ENCODE measurements at places on chromosomes 7 and 10.

GRCh38 chr7:115838829-115839228 is 191.7 kb downstream of the TFEC start:
- DNase-seq = no peak

GRCh38 chr10:91642831-91643692 is 10.2 kb upstream of the PPP1R3C start:
- DNase-seq = no peak

DNA sequence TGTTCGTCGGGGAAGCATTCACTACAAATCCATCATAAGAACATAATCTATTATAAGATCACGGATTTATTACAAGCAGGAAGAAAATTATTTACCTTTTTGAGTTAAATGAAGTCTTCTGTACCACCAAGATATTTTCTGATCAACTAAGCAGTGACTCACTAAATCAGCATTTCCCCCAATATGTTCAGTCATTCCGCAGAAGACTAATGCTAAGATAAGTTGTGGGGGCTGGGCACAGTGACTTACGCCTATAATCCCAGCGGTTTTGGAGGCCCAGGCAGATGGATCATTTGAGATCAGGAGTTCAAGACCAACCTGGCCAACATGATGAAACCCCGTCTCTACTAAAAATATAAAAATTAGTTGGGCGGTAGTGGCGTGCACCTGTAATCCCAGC is 144.2 kb upstream of the EGR2 start:
- no peak for DNase-seq

DNA sequence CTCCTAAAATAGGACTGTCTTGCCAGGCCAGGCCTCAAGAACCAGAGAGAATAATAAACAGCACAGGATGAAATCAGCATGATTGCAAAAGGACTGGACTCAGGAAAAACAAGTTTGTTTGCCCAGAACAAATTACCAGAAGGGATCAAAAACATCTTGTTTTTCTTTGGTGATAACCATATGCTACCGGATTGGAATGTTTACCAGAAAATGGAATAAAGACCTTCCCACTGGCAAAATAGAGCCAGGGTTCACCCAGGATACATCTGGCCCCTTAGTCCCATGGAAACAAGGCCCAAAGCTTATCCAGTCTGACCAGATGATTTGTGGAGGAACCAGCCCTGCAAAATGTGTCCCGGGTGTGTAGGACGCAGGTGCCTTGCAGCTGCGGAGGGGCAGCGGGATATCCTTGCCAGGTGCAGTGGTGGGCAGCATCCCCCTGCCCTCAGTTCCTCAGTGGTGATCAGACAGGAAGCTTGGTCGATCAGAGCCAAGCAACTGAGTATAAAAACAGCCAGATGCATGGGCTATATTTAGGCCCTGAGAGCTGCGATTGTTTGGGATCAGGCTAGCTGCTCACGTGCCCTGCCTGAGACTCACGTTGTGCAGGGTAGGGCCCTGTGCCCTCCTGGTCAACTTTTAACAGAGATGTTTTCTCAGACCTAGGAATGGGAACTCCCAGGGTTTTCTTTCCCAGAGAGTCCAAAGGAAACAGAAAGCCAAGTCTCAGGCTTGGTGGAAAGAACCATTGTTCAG is 4.6 kb upstream of the ZNF22 start:
- no peak for DNase-seq

- DNase-seq = no peak
Measured at GRCh38 chr10:91758303-91759146, 39.7 kb upstream of the TNKS2 start.

DNA sequence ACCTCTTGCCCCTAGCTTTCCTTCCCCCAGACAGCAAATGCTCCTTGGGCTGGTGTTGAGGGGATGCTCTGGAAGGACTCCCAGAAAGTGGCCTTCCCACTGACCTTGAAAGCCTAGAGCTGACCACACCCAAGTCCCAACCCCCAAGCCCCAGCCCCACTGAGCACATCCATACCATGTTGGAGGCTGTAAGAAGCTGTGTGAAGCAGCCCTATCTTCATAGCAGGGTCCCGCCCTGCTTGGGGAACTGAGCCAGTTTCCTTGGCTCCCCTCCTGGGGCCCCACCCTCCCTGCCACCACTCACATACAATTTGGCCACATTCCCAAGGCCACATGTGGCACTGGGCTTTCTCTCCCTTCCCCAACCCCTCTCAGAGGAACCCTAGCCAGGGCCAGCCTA is 72.3 kb upstream of the CACUL1 start:
- no peak for DNase-seq

DNA sequence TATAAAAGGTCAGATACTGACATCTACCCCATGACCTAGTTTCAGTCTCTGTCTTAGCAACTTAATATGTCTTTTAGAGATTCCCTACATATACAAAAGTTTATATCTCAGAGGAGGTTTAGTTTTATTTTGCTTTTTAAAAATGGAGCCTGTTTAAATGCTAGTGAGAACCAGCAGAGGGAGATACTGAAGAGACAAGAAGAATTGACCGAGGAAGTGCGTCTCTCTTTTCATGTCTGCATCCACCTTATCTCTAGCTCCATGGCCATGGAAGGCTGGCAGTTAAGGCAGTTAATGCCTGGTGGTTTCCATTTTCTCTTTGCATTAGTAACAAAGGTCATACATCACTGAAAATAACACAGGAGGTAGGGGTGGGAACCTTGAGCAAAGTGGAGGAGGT is 10.7 kb downstream of the SUV39H2 start:
- DNase-seq = no peak

DNA sequence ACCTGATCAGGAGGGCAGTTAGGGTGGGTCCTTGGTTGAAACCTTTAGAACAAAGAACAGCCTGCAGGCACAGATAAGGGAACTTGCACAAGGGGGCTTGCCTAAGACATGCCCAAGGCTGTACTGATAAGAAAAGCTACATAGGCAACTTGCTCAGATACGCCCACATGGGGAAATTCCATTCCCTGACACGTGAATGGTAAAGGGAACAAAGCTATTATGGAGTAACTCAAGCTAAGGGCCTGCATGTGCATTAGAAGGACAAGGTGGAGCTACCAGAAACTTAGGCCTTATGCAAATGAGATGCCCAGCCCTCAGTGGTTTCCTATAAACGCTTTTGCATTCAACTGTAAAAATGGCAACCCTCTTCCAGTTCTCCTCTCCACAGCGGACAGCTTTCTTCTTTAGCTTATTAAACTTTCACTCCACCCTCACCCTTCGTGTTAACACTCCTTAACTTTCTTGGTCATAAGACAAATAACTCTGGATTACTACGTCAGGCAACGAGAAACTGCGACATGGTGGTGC is 1192.1 kb upstream of the CELF2 start:
- no peak for DNase-seq

DNA sequence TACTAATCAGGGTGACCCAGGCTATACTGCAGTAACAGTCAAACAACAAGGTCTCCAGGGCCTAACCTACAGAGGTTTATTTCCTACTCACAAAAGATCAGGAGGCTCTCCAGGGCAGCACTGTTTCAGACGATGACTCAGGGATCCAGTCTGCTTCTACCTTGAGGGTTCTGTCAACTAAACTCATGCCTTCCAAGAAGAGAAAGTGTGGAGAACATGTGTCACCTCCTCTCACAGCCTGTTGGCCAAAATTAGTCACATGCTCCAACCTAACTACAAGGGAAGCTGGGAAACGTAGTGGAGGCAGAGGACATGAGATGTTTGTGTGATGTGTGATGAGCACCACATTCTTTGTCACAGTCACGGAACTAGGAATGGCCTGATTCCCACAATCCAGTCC is 14.7 kb upstream of the INA start:
- no peak for DNase-seq
